ENCODE measurements at places on chromosomes 4 and X. TPM values are rescaled to one million over a fixed set of nuclear protein-coding genes. Genes with fewer than 3 reads are reported as not detected.

- H3K4me1 ChIP-seq: peaks cover 40% of the 10 kb centered on the region
- peak overlapping the region; percentile 80 for H3K27ac ChIP-seq
- peak overlapping the region; percentile 93 for H3K4me3 ChIP-seq
- DNase-seq: peak; percentile 55
Observed at GRCh38 chr4:40057586-40058091, 989 bp downstream of the N4BP2 start.

DNA sequence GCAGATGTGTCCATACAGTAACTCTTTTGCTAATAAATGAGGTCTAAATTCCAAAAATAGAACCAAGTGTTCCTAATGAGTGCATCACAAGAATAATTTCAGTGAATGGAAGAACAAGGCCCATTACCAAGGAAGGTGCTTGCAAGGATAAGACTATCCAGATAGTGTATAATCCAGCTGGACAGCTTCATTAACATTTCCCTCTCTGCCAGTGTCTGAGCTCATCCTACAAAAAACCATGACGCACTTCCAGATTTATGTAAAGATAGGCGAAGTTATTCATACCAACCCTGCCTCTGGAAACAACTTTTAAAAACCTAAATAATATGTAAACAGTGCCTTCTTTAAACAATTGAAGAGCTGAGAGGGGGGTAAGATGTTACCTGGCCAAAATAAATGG lies 177.9 kb upstream of the STK26 start:
- no peak overlapping the region for H3K27ac ChIP-seq
- H3K36me3 ChIP-seq: no peaks in the 10 kb centered on the region
- DNase-seq: no peak

- no peak overlapping the region for H3K27ac ChIP-seq
- no peak for DNase-seq
Observed at GRCh38 chrX:121851033-121851432, 803.6 kb downstream of the GLUD2 start.

- no peak overlapping the region for H3K27ac ChIP-seq
Observed at GRCh38 chr4:2789793-2790582, 2.9 kb upstream of the SH3BP2 start.

- H3K27ac ChIP-seq: no peak overlapping the region
- no peak overlapping the region for H3K4me3 ChIP-seq
- no peaks in the 10 kb centered on the region for H3K27me3 ChIP-seq
- no peak for DNase-seq
- H3K4me1 ChIP-seq: no peaks in the 10 kb centered on the region
Observed at GRCh38 chr4:77496457-77496856, 109.2 kb upstream of the CXCL13 start.

DNA sequence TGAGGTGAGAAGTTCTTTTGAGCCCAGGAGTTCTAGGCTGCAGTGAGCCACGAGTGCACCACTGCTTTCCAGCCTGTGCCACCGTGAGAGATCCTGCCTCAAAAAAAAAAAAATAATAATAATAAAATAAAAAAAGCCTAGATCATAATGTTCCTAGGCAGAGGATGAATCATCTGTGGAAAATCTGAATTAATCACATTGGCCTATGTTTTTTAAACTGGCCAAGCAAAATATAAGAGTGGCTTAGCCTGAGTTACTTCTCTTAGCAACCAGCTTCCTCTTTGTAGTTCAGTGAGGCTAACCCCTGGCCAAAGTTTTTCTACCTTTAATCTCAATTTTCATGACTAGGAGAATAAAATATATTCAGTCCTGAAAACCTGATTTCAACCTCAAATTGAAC lies 614.6 kb downstream of the PPP4R3C start:
- no peaks in the 10 kb centered on the region for H3K27me3 ChIP-seq
- no peaks in the 10 kb centered on the region for H3K4me1 ChIP-seq
- H3K36me3 ChIP-seq: no peaks in the 10 kb centered on the region
- no peak overlapping the region for H3K27ac ChIP-seq

DNA sequence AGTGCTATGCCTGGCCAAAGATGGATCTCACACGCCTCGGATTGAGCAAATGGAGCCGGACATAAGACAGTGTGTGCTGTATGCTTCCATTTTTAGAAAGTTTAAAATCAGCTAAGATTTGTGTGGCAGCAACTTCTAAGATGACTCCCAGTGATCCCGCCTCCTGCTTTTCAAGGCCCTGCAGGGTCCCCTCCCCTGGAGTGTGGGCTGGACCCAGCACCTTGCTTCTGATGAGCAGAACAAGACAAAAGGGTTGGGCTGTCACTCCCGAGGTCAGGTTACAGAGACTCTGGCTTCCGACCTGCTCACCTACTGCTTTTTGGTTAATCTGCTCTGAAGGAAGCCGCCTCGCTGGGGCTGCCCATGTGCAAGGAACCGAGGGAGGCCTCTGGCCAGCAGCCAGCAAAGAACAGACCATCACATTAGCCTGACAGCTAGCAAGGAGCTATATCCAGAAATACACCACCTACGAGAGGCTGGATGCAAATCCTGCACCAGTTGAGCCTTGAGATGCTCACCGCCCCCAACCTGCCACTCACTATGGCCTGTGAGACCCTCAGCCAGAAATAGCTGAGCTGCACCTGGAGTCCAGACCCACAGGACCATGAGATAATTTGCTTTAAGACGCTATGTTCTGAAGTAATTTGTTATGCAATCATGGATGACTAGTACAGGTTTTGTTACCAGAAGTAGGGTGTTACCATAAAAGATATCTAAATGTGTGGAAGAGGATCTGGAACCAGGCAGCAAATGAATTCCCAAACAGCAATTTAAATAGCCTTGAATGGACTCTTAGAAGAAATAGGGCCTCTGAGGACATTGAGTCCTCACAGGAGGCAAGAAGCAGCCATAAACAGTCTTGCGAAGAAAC lies 47.6 kb downstream of the CRMP1 start:
- no peak for DNase-seq
- H3K4me3 ChIP-seq: no peak overlapping the region
- H3K36me3 ChIP-seq: peaks cover 44% of the 10 kb centered on the region
- H3K27ac ChIP-seq: peak overlapping the region; percentile 14

DNA sequence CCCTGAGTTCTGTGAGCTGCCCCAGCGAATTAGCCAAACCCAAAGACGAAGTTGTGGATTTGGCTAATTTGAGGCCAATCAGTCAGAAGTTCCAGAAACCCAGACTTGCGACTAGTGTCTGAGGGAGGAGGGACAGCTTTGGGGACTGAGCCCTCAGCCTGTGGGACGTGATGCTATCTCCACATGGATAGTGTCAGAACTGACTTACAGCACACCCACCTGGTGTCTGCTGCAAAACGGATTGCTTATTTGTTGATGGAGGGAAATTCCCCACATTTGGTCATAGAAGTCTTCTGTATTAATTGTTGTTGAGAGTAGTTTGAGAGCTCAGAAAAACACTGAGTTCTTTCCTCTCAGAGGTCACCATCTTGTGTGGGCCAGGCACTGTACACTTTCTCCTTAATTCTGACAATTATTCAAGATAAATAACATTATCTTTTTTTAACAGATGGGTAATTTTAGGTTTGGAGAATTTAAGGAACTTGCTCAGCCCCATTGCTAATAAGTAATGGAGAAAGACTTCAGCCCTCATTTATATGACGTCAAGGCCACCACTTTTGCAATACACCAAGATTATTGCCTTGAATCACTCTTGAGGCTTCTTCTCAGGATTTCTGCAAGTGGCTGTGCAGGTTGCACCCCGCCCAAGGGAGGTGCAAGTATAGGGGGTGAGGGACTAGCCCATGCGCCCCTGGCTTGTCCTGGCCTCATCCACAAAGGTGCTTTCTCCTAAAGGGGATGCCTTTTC lies 16.7 kb downstream of the CLRN2 start:
- H3K4me3 ChIP-seq: no peak overlapping the region
- H3K36me3 ChIP-seq: no peaks in the 10 kb centered on the region
- DNase-seq: no peak
- peaks cover 6% of the 10 kb centered on the region for H3K27me3 ChIP-seq
- peaks cover 4% of the 10 kb centered on the region for H3K4me1 ChIP-seq
- H3K27ac ChIP-seq: no peak overlapping the region

GRCh38 chr4:101265816-101266172 lies 81.5 kb downstream of the PPP3CA start:
- no peaks in the 10 kb centered on the region for H3K27me3 ChIP-seq
- peaks cover 15% of the 10 kb centered on the region for H3K4me1 ChIP-seq
- no peak for DNase-seq

The TMSB15A gene
- 233 TPM for total RNA-seq

The VCX2 gene
- not detected for total RNA-seq

GRCh38 chr4:169626331-169627282 lies 6.2 kb downstream of the CLCN3 start:
- DNase-seq: no peak
- H3K36me3 ChIP-seq: peaks cover 2% of the 10 kb centered on the region
- H3K27me3 ChIP-seq: no peaks in the 10 kb centered on the region
- H3K27ac ChIP-seq: peak overlapping the region; percentile 9
- no peak overlapping the region for H3K4me3 ChIP-seq
- peaks cover 21% of the 10 kb centered on the region for H3K4me1 ChIP-seq

The SOWAHB gene
- total RNA-seq: not detected

DNA sequence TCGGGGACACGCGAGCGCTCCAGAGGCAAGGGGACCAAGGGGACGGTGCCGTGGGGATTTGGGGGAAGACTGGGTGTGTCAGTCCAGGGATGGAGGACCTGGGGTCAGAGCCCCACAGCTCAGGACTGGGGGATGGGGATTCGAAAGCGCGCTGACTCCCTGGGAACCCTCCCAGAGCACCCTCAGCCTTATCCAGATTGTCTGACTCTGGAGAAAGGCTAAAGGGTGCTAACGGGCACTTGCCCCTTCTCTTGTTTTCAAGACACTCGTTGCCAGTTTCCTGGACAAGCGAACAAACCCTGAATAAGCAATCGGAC lies 1.1 kb downstream of the DOCK11 start:
- H3K36me3 ChIP-seq: no peaks in the 10 kb centered on the region
- peaks cover 3% of the 10 kb centered on the region for H3K27me3 ChIP-seq
- H3K27ac ChIP-seq: peak overlapping the region; percentile 19
- DNase-seq: no peak

The XK gene
- 0.12 TPM for total RNA-seq

The USP17L10 gene
- not detected for total RNA-seq

The HTR2C gene
- total RNA-seq: 0.07 TPM

The AVPR2 gene
- not detected for total RNA-seq

- H3K4me1 ChIP-seq: no peaks in the 10 kb centered on the region
- H3K27ac ChIP-seq: no peak overlapping the region
- no peak overlapping the region for H3K4me3 ChIP-seq
- peaks cover 22% of the 10 kb centered on the region for H3K36me3 ChIP-seq
Observed at GRCh38 chrX:70398899-70399298, 24.2 kb upstream of the GDPD2 start.

DNA sequence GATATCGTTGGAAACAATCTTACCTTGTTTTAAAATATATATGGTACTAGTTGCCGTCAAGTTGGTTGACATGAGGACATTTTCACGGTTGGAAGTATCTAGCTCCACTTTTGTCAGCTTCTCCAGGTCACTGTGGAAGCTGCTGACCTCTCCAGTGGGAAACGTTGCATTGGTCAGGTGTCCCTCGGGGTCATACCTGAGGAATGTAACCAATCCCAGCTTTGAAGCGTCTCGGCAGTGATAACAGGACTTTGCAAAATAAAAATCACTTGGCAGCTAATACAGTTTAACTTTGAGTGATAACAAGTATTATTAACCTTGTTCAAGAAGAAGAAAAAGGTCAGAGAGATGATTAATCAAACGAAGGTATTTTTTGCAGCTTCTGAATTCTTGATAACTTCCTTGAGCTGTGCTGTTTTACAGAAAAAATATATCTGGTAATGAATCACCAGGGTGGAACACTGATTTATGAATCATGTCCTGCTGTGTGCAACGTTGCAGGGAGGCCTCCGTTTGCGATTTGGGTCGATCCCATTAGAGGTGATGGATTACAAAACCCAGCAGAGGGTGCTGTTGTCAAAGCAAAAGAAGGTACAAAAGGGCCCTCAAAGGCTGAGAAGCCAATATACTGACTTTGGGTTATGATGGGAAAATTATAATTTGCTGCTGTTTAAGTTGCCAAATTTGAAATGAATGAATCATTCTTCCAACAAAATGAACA lies 60.1 kb downstream of the SH2D1A start:
- H3K4me1 ChIP-seq: peaks cover 37% of the 10 kb centered on the region
- H3K36me3 ChIP-seq: peaks cover 12% of the 10 kb centered on the region
- peak overlapping the region; percentile 25 for H3K4me3 ChIP-seq
- peak overlapping the region; percentile 81 for H3K27ac ChIP-seq

The SGMS2 gene
- 1.6 TPM for total RNA-seq

GRCh38 chr4:183355405-183355804 lies 33.2 kb upstream of the CLDN24 start:
- H3K36me3 ChIP-seq: no peaks in the 10 kb centered on the region
- no peak overlapping the region for H3K27ac ChIP-seq
- peaks cover 37% of the 10 kb centered on the region for H3K4me1 ChIP-seq
- H3K4me3 ChIP-seq: no peak overlapping the region
- H3K27me3 ChIP-seq: no peaks in the 10 kb centered on the region
- DNase-seq: no peak

GRCh38 chr4:17528551-17529165 lies 13.7 kb downstream of the CLRN2 start:
- H3K36me3 ChIP-seq: no peaks in the 10 kb centered on the region
- no peak overlapping the region for H3K27ac ChIP-seq
- no peak overlapping the region for H3K4me3 ChIP-seq
- DNase-seq: no peak
- H3K4me1 ChIP-seq: peaks cover 4% of the 10 kb centered on the region

The RAPGEF2 gene
- 49.9 TPM for total RNA-seq

The FAM149A gene
- 5.6 TPM for total RNA-seq

The FABP2 gene
- not detected for total RNA-seq

DNA sequence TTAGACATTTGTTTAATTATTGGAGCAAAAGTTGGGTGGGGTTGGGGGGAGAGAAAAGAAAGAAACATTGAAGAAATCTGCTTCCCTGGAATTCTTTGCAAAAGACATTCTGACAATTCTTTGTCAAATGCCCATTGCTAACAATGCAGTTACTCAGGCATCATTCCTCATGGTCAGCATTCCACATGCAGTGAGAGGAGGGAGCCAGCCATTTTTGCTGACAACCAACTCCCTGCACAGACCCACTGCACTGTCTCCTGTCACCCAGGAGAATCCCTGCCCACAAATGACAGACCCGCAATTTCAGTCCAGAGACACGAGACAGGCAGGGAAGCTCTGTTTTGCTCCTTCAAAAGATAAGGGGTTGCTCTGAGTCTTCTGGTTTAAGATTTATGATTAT lies 985.1 kb upstream of the SLIT2 start:
- no peak overlapping the region for H3K27ac ChIP-seq
- H3K36me3 ChIP-seq: no peaks in the 10 kb centered on the region
- H3K27me3 ChIP-seq: no peaks in the 10 kb centered on the region
- H3K4me1 ChIP-seq: peaks cover 7% of the 10 kb centered on the region
- no peak for DNase-seq

DNA sequence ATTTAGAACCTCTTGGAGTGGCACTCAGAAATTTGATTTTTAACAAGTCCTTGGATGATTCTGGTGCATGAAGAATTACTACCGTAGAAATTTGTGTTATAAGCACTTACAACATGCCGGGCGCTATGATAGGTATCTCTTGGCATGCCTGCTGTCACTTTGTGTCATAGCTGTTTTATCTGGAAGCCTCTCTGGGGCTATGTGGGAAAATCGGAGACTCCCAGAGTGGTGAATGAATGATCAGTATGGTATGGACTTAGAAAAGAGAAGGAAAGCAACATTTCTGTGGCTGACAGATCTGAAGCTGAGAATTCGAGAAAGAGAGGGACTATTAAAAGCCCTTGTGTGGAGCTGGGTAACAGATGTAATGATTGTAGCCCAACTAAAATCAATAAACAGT lies 177.4 kb upstream of the MAMLD1 start:
- H3K36me3 ChIP-seq: no peaks in the 10 kb centered on the region
- no peak overlapping the region for H3K27ac ChIP-seq
- no peak for DNase-seq
- H3K27me3 ChIP-seq: no peaks in the 10 kb centered on the region
- H3K4me1 ChIP-seq: no peaks in the 10 kb centered on the region
- H3K4me3 ChIP-seq: no peak overlapping the region

The PABPC1L2B gene
- not detected for total RNA-seq

The PIR gene
- 53.4 TPM for total RNA-seq

The SOX3 gene
- 205 TPM for total RNA-seq
